ENCODE measurements at places on chromosomes 2 and 18.

DNA sequence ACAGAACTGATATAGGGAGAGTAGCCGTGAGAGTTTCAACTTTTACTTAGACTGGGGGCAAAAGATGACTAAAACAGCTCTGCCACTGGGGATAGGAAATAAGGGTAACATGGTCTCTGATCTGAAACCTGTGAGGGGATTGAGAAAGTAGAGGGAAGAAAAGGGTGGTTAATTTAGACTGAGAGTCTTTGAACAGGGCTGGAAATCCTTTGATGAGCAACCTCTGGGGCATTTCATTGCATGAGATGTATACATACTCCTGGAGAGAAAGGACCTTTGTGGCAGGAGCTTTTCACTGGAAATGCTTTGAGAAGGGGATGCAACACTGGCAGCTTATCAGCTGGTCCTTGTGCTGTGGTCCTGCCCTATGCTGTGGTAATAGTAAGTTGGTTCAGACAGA, 9.4 kb downstream of the GALNT1 start:
- DNase-seq, result no peak

GRCh38 chr18:58364876-58365528, 263.9 kb downstream of the ALPK2 start:
- no peak for DNase-seq

- DNase-seq, result no peak
These were observed 168.5 kb upstream of the KLF7 start for GRCh38 chr2:207334301-207334623.

- DNase-seq, result no peak
These were observed 30.1 kb downstream of the EIF2AK3 start for GRCh38 chr2:88597168-88597567.

- DNase-seq, result no peak
These were observed 69.9 kb upstream of the MCFD2 start for GRCh38 chr2:46985512-46985911.

GRCh38 chr2:176409671-176410070, 140.4 kb downstream of the MTX2 start:
- no peak for DNase-seq

DNA sequence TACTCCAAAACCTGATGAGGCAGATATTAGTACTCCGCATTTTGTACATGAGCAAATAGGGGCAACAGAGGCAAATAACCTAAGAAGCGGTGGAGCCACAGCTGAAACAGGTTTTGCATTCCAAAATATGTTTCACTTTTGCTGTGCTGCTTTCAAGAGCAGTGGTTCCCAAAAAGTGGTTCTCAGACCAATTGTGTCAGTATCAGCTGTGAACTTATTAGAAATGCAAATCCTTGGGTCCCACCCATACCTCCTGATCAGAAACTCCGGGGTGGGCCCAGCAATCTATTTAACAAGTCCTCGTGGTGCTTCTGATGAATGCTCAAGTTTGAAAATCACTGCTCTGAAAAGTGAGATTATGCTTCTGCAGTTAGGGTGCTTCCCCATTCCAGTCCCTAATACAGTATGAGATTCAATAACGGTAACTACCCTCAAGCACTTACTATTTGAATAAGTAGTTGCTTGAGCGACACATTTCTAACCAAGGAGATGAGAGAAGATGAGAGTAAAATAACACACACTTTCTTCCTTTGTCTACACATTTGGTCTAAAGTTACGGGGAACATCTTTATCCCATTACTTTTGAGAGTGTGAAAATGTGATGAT, 17.8 kb upstream of the TCF4 start:
- no peak for DNase-seq

GRCh38 chr18:28350821-28351220, 173.9 kb upstream of the CDH2 start:
- DNase-seq, result no peak

DNA sequence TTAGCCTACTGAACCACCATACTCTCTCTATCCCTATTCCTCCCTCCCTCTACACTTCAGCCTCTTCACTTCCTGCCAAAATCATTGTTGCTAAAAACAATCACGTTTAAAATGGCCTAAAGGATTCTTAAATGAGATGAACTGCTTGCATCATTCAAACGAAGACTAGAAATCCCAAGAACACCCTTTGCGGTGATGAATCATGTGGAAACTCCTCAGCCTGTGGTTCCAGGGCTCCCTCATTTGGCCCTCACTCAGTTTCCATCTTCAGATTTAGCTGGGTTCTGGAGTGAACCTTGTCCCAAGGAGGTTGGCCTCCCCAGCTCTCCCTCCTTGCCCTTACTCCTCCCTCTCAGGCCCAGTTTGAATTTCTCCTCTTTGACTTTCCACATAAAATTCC, 125.6 kb upstream of the CDC42EP3 start:
- DNase-seq, result no peak

GRCh38 chr18:10851824-10852319, 297.5 kb downstream of the PIEZO2 start:
- DNase-seq, result no peak

DNA sequence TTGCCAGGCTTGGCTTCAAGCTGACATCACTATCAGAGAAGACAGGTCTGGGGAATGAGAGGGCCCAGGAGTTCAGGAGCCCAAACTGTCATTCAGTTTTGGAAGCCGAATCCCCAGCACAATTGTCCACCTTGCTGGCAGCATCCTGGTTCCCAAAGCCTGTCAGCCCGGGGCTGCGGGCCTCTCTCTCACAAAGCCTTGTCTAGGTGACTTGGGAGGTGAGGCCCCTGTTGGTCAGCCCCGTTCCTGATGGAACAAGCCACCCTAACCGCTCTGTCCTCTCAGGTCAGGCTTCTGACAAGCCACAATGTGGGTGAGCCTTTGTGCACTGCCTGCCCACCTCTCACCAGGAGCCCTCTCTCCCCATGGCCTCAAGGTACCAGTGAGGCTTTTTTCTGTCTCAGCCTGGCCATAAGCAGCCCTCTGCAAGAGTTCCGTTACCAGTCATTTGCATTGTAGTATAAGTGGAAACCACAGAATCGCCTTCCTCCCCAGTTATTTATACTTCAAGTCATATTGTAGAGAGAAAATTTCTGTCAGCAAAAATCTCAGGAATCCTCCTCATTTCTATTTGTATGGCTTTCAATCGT, 100.6 kb downstream of the MSH2 start:
- DNase-seq, result no peak

- DNase-seq, result no peak
These were observed 596.5 kb downstream of the BCL11A start for GRCh38 chr2:59956981-59957380.

DNA sequence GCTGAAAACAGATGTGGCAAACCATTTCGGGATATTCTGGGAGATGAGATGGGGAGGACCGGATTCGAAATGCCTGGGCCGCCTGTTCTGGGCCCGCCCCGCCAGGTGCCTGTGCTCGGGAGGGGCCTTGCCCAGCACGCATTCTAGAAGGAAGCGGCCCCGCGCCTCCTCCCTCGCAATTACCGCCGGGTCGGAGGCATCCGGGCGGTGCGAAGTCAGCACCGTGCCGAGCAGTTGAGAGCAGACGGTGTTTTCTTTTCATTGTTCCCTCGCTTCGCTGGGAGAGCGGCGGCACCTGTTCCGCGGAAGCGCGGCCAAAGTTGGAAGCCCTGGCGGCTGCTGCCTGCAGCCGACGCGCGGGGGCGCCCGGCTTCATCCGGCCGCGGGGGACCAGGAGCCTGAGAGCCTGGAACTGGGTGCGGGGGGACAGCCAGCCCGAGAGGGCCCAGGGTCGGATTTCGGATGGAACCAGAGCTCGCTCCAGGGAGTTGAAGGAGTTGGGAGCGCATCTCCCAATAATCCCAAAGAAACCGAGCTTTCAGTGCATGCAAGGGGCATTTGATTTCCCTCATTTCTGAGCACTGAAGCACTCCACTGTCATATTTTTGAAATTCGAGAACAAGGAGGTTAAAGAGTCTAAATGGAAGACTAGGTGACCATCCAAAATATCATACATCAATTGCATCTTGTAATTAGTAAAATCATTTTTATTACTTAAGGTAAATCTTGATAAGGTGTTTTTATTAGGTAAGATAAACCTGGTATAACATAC, 241.8 kb upstream of the RAB12 start:
- peak; percentile 55 for DNase-seq

GRCh38 chr2:218256612-218257350, 4.0 kb upstream of the GPBAR1 start:
- DNase-seq, result no peak

GRCh38 chr2:124978597-124978996, 953.5 kb downstream of the CNTNAP5 start:
- no peak for DNase-seq

GRCh38 chr2:229920011-229920641, 1.7 kb downstream of the TRIP12 start:
- no peak for DNase-seq

GRCh38 chr2:1748741-1749488, 4.6 kb upstream of the PXDN start:
- no peak for DNase-seq

GRCh38 chr2:237669283-237669627, 41.9 kb downstream of the LRRFIP1 start:
- DNase-seq, result no peak

GRCh38 chr2:43880952-43881351, 42.2 kb downstream of the ABCG8 start:
- no peak for DNase-seq

All from Right ventricle myocardium superior (tissue), 1 donor.